ENCODE measurements at places on chromosomes 11 and 22. TPM values are rescaled to one million over a fixed set of nuclear protein-coding genes. Genes with fewer than 3 reads are reported as not detected.
A peak's percentile ranks its signal among the peaks of the same experiment; 100 is the strongest.

Gene IGSF9B
- not detected for total RNA-seq

GRCh38 chr11:29962243-29962642 lies 54.6 kb downstream of the KCNA4 start:
- no peak for DNase-seq

Gene MIOX
- 1.4 TPM for total RNA-seq

Gene CASP12
- total RNA-seq: not detected

- no peak for DNase-seq
Measured at GRCh38 chr11:40281052-40281580, 1178.3 kb downstream of the LRRC4C start.

Gene IL10RA
- total RNA-seq: not detected

Gene YWHAH
- total RNA-seq: 132 TPM

Gene GRAMD1B
- total RNA-seq: 3.2 TPM

DNA sequence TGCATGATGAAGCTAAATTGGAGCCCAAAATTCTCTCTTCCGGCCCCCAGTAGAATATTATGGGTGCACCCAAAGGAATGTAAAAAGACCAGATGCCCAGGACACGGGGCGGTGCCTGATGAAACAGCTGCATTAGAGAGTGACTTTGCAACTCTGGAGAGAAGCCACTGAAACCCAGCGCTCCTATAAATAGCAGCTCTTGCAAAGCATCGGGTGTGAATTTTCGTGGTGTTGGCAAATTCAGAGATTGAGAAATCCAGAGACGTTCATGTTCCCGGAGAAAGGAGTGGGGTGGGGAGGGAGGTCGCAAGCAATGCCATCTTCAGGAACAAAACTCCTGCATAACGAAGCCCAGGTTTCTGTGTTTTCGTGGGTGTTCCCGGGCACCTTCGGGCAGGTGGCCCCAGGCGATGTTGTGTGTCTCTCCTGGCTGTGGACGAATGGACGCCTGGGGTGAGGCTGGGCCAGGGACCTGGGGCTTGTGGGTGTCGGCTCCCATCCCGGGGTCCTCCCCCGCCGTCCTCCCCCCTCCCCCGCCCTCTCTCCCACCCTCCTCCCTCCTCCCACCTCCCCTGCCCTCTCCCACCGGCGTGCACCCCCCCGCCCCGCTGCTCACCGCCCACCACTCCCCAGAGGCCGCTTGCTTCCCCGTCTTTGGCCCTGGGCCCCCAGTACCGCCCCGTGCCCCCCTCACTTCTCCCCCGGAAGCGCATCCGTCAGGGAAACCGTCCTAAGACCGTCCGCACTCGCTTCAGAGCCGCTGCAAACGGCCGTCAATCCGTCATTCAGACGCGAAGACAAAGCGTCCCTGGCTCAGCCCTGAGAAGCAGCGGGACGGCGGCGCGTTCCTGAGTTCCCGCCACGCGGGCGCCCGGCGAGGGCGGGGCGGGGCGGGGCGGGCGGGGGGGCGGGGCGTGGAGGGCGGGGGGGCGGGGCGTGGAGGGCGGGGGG lies 26.7 kb upstream of the TOLLIP start:
- DNase-seq: peak; percentile 44

Gene MRGPRX4
- not detected for total RNA-seq

- no peak for DNase-seq
Measured at GRCh38 chr11:122430490-122430889, 225.0 kb upstream of the UBASH3B start.

Gene ALKBH8
- total RNA-seq: 4.2 TPM

- no peak for DNase-seq
Measured at GRCh38 chr11:75549370-75549958, 12.6 kb upstream of the SERPINH1 start.

DNA sequence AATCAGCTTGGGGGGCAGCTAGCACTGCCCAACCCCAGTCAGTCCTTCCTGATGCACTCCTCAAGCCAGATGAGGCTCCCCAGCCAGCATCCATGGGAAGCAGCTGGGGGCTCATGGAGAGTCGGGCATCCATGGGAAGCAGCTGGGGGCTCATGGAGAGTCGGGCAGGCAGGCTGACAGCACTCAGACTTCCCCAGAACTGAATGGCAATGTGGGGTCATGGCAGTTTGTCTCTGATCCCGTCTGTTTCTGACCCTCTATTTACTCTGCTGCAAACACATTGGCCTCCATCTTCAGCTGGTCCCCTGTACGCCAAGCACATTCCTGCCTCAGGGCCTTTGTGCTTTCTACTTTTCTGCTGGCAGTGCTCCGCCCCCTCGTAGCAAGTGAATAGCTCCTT lies 314.8 kb downstream of the NTM start:
- DNase-seq: no peak

- no peak for DNase-seq
Measured at GRCh38 chr11:9038541-9038940, 34.7 kb upstream of the NRIP3 start.

- DNase-seq: no peak
Measured at GRCh38 chr11:37306563-37306962, 708.5 kb upstream of the RAG2 start.

DNA sequence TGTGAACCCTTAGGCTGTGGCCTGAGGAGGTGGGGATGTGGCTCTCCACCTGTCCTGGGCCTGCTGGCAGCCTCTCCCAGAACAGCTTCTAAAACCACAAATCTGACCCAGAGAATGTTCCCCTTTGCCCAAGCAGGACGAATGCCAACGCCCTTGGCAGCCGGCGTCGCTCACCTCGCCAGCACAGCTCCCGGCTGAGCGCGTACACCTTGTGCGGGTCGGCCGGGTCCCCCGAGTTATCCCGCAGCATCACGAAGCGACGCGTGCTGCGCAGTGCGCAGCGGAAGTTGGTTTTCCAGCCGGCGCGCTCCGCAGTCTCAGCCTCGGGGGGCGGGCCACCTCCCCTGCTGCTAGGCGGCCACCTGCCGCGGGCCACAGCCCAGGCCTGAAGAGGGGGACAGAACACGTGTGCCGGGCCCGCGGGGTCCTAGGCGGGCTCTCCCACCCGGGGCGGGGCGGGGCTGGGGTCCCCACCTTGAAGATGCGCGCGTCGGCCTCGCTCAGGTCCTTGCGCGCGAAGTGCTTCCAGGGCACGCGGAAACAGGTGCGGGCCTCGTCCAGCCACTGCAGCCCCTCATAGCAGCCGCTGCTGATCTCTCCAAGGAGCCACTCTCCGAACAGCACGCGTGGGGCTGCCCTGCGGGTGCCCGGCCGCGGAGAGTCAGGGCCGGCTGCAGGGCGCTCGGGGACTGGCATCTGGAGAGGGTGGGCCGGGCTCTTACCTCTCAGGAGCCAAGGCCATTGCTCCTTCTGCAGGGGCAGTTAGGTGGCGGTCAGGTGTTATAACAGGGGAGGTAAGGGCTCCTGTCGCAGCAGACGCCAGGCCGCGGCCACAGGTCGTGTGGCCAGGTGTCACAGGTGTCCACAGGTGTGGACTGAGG lies 887 bp downstream of the IRF7 start:
- DNase-seq: peak; percentile 12

DNA sequence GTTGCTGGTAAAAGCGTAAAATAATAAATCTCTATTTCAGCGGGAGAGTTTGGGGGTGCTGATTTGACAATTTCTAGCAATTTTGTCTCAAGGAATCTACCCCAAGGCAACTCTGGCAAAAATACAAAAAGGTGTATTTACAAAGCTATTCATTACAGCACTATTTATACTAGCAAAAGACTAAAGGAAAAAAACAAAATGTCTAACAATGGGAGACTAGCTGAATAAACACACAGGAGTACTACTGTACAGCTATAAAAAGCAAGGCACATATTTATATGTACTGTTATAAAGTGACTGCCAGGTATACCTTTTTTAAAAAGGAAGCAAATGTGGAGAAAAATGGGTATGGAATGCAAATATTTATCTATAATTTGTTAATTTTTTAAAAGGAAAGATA lies 32.7 kb downstream of the SLC35F2 start:
- no peak for DNase-seq

- DNase-seq: no peak
Measured at GRCh38 chr11:112175599-112175952, 264 bp downstream of the BCO2 start.

GRCh38 chr11:115605871-115606497 lies 101.8 kb upstream of the CADM1 start:
- no peak for DNase-seq

DNA sequence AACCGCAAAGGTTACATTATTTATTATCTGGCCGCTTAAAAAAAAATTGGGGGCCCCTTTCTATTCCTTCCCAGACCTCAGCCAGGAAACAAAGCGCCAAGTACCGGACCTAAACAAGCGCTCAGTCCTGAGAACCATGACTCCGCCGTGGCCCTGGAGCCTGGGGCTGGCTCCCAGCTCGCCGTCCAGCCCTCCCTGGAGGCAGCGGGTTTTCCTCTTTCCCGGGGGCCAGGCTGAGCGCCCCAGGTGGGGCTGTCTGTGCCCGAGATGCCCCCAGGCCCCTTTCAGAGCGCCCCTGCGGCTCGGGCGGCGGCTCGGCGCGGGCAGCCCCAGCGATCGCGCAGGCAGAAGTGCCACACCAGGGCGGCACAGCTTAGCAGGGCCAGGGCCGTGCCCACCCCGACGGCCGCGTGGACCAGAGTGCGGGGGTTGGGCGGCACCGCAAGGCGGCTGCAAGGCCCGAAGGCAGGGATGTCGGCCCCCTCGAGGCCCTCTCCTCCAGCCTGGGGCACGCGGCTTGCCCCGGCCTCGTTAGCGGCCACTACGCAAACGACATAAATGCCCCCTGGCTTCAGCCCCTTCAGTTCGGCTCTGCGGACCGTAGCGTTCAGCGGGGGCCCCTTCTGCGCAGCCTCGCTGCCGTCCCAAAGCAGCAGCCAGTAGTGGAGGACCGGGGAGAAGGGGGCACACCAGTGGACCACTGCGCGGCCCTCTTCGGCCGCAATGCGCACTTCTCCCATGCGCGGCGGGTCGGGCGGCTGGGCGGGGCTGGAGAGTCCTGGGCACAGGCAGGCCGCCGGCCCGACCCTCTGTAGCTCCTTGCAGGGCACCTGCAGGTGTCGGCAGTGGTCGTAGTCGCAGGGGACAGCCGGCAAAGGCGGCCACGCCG lies 1.6 kb downstream of the LRRN4CL start:
- no peak for DNase-seq

- DNase-seq: no peak
Measured at GRCh38 chr11:70536051-70536877, 137.9 kb downstream of the CTTN start.

Gene CCDC15
- 2.7 TPM for total RNA-seq

DNA sequence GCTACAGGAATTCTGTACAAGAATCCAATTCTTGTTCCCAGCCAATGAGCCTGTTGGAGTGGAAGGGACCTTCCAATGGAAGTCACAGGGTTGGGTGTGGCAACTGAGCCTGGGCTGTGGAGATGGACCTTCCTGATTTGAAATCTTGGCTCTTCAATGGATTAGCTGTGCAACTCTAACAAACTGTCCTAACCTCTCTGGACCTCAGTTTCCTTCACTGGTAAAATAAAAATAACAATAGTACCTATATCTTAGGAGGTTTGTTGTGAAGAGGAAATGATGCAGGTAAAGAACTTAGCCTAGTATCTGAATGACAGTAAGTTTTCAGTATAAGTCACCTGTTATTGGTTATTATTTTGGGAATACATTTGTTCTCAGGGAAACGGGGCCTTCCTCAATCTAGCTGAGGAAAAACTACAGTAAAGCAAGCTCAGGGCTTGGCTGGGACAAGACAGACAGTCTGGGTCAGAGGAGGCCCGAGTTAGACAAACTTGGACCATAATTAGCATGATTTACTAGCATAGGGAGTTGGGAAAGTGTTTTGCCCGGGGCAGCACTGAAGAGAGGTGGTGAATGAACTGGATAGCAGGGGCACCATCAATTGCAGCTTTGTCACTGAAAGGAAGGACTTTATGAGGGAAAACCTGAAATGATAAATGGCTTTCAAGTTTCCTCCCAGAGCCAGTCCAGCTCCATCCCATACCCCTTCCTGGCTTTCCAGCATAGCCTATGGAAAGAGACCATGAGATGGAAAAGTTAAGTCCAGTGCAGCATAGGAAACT lies 13.7 kb downstream of the ELF5 start:
- DNase-seq: no peak

Gene OR52I1
- total RNA-seq: 0.15 TPM

DNA sequence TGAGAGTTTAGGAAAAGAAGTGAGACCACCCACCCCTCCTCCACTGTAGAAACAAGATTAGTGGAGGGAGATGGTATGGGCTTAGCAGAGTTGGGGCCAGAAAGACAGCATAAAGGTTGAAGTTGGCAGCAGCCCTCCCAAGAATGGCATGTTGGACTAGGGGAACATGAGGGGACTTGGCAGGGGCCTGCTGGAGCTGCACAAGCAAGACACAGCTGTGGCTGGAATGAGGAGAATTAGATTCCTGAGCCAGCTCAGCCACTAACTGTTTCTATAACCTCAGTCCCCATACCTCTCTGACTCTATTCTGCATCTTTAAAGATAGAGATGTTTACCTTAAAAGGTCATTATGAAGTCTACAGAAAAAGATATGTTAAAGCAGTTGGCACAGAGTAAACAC lies 13.2 kb downstream of the MAP6 start:
- DNase-seq: no peak

DNA sequence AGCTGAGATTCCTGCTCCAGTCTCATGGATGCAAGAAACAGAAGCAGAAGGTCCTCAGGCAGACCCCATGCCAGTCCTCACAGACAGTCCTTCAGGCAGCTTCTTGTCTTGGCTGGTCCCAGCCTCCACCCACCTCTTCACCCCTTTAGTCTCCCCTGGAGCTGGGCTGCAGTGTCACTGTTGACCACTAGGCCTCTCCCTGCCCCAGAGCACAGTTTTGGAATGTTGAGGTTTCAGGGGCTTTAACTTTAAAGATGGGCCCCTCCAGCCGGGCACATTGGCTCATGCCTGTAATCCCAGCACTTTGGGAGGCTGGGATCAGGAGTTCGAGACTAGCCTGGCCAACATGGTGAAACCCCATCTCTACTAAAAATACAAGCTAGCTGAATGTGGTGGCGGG lies 39.5 kb upstream of the GCAT start:
- no peak for DNase-seq

DNA sequence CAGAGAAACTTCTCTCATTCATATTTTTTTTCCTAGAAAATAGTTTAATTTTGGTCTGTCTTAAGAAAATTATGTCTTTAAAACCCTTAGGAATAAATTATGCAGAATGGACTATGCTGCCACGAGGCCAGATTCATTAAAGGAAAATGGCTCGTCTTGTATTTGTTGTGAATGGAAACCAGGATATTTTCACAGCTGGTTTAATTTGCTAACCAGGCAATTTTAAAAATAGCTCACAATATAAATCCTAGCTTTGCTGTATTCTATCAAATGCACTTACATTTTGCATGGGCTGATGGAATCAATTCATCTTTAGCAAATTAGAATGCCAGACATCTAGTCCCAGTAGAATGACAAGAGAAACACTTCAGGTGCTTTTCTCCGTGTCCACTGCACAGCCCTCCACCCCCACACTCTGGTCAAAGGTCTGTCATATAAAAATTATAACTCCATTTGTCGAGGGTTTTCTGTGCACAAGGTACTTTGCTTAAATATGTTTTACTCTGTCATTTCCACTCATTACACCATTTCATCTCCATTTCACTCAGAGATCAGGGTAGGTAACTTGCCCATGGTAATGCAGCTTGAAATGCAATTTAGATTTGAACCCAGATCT lies 20.3 kb upstream of the TNRC6B start:
- no peak for DNase-seq

Measured in PC-9 (cell line).